Activated naive CD8-positive, alpha-beta T cell treated with anti-CD3 and anti-CD28 coated beads, Interleukin-2, amount 50 U/mL, for 24 hours (primary cell): ENCODE measurements at places on chromosomes 6 and 20.

GRCh38 chr6:13447949-13448724 is 39.3 kb downstream of the GFOD1 start:
- no peak for DNase-seq

DNA sequence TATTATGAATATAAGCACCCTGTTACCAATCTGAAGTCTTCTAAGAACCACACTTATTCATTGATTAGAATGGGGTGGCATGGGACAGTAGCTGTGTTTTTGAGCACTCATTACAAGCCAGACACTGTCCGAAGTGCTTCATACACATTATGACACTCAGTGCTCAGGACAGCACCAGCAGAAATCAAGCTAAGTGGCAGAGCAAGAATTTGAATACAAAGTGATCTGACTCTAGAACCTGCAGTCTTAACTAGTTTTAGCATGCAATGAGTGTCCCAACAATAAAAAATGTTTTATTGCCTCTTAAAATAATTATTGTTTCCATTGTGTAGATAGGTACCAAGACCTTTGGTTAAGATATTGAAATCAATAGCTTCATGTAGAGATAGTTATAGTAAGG is 39.1 kb upstream of the GLP1R start:
- DNase-seq = no peak

DNA sequence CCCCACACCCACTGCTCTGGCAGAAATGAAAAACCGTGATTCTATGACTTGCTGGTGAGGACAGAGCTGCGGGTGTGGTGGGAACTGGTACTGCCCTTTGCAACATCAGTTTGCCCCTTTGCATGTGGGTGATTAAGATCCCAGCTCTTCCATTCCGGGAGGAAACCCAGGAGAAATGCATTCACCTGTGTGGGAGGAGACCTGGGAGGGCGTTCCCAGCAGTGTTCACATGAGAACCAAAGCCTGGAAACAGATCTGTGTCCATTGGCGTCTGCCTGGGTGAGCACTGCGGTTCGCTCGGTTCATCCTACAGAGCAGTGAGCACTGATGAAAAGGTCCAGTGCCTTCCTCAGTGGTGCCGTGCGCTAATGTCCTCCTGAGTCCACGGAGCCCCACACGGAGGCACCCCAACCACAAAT is 89.7 kb downstream of the SMOC2 start:
- no peak for DNase-seq

- DNase-seq = no peak
Measured at GRCh38 chr6:363291-363690, 28.3 kb upstream of the IRF4 start.

GRCh38 chr6:145490068-145490467 is 245.3 kb downstream of the EPM2A start:
- DNase-seq = no peak

DNA sequence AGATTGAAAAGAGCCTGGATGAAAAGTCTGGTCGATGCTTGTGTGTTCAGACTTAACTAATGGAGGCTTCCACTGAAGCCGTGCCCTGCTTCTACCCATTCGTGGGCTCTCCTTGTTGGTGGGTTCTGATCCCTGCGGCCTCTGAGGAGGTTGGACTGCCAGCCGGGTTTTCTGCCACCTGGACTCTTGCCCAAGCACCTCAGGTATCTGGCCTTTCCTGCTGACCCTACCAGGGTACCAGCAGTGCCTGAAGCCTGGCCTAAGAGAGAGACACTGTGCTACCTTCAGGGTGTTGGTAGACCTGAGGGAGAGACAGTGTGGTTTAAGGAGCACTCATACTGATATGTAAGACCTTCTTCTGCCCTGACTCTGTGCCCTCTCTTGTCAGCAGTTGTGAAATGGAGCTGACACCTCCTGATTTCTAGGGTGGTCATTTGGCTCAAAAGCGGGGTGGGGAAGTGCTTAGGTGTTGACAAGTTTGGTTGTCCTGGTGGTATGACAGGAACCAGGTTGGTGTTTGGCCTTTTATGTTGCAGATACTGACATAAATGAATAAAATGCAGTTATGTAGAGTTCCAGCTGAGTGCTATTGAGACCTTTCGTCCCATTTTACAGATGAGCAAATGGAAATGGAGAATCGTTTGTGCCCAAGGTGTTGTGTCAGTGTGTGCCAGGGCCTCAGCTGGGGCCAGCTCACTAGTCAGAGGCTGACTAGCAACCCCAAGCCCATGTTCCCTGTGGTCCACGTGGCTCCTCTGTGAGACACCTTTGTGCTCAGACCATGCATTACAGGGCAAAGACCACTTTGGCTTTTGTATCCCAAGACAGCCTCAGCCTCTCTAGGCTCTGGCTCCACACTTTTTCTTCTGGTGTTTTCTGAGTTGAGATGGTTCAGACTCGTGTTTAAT is 3.1 kb downstream of the PLCG1 start:
- DNase-seq = peak; percentile 42

- peak; percentile 4 for DNase-seq
Measured at GRCh38 chr6:159086033-159086618, 41.3 kb upstream of the TAGAP start.

GRCh38 chr6:17583811-17584210 is 16.3 kb upstream of the FAM8A1 start:
- no peak for DNase-seq

DNA sequence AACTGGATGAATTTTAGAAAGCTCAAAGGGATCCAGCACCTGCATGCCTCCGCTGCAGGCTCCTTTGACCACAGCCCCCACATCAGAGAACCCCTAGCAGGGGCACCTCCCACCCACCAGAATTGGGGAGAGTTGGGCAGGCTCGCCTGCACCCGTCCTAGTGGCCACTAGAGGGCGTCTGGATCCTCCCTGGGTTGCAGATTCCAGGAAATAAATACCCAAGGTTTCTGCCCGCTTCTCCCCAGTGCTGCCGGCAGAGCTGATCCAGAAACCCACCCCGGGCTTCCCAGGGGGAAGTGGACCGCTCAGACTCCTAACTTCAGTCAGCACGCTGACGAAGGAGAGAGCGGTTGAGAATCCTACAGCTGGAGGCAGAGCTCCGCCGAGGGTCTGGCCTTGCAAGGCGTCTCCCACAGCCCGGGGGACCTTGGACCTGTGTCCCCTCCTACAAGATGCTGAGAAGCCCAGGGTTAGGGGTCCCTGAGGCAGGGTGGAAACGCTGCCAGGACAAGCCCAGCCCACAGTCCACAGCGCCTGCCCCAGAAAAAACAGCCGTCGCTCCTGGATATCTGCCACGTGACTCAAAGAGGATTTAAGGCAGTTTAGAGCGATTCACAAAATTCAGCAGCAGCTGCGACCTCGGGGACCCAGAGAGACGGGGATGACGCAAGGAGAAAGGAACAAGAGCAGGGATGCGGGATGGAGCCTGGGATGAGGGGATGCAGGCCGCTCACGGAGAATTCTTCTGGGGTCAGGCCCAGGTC is 32.6 kb upstream of the PHACTR3 start:
- DNase-seq = peak; percentile 68

DNA sequence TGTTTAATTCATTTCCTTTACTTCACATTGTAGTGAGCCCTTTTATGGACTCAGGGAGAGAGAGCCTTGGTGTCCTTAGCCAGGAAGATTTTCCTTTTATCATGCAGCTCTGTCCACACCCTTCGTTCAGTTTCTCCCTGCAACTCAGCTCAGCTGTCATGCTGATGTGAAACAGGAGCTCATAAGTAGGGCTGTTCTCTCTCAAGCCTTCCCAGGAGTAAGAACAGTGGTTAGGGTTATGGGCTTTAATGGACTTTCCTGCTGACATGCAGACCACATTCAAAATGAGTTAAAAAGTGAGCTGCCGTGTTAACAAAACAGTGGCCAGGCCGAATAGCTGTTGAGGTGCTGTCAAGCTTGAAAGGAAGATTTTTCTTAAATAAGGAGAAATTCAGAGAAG is 104.1 kb downstream of the BCKDHB start:
- DNase-seq = no peak

DNA sequence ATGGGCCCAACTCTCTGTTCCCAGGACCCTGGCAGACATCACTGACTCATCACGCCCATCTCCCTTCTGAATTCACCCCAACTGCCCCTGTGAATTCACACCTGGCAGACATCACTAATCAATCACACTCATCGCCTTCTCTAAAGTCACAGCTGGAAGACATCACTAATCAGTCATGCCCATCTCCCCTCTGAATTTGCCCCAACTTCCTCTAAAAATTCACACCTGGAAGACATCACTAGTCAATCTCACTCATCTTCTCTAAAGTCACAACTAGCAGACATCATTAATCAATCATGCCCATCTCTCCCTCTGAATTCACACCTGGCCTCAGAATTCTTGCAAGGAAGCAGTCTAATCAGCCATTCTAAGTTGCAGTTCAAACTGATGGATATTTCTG is 111.1 kb downstream of the FOXA2 start:
- no peak for DNase-seq

DNA sequence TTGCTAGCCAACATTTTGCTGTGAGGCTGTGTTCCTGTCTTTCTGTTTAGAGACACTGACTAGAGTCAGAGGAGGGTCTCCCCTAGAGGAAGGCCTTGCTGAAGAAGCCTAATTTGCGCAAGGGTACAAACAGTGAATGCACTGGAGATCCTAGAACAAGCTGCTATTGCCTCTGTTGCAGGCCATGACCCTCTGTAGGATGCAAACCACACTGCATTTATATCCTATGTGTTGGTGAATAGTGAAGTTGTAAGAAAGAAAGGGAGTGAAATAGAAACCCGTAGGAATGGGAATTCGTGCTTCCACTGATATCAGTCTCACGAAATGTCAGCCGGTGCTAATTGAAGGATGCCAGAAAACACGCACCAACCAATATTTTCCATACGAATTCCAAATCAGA is 88.2 kb downstream of the GJA1 start:
- no peak for DNase-seq

- DNase-seq = no peak
Measured at GRCh38 chr6:139839506-139840156, 465.2 kb upstream of the CITED2 start.

DNA sequence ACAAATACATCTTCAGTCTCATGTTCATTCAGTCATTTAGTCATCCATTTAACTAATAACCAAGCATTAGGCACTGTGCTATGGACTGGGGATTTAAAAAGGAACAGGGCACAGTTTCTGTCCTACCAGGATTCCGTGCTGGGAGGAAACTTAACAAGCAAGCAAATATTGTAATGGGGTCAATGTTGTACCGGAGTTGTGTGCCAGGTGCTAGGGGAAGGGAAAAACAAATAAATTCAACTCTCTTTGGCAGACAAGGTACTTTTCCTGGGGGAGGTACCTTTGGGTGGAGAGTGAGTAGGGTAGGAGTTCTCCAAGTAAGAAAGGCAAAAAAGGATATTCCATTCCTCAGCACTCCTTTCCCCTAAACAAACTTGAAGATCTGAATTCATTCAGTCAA is 90.3 kb downstream of the OLIG3 start:
- DNase-seq = no peak

- no peak for DNase-seq
Measured at GRCh38 chr20:18613553-18613952, 25.7 kb downstream of the DTD1 start.

DNA sequence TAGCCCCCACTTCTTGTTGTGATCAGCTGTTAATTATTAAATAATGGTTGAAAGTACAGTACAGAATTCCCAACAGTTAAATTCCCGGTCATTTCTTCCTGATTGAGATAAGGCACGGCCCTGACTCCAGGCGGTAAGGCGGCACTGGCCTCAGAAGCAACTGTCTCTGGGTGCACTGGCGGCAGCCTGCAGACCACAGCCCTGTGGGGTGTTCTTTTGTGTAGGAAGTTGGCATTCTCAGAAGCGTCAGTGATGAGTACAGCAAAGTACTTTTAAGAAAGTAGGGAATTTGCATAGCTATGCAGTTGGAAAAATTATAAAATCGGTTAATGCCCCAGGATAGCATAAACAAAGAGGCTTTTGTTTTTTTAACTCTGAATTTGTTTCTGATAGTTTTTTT is 50.5 kb downstream of the SAMD5 start:
- no peak for DNase-seq

GRCh38 chr6:12066297-12066696 is 54.2 kb downstream of the HIVEP1 start:
- DNase-seq = no peak

GRCh38 chr20:31484001-31484400 is 8.9 kb downstream of the REM1 start:
- DNase-seq = no peak

GRCh38 chr6:16854986-16855385 is 93.7 kb upstream of the ATXN1 start:
- no peak for DNase-seq

GRCh38 chr6:117463762-117464665 is 18.5 kb upstream of the DCBLD1 start:
- no peak for DNase-seq

GRCh38 chr6:75333676-75334200 is 49.1 kb upstream of the TMEM30A start:
- no peak for DNase-seq

DNA sequence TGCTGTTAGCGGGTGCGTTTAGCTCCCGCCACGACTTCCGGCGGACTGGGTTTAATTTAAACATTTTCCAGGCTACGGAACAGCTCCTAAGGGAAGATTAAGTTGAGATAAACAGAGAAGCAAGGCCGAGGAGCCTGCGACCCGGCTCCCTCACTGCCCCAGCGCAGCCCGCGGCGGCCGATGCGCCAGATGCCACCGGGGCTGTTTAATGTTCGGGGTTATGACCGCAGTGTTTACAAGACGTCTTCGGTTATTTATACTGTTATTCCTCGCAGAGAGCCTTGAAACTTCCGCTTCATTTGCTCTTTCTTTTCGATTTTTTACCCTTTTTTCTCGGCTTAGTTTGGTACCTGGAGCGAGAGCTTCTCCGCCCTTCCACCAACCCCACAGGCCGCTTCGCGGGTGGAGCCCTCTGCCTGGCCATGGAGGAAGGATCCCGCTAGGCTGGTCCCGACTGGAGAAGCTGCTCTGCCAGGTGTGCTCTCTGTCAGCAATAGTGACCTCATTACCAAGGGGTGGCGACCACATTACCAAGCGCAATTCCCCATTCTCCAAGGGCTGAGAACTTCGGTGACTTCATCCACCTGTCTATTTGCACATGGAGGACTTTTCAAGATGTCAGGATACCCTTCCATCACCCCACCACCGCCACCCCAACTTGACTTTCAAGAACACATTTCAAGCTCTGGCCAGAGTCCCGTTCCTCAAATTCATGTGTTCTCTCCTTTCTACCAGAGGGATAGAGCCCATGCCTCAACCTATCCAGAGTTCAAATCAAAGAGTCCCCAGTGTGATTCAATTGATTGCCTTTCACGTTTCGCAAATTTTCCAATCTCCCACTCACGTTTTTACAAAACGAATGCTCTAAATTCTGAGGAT is 4.1 kb downstream of the TCF21 start:
- no peak for DNase-seq

GRCh38 chr6:98525860-98526259 is 308.5 kb upstream of the POU3F2 start:
- DNase-seq = no peak

- no peak for DNase-seq
Measured at GRCh38 chr20:57442888-57443239, 51.7 kb downstream of the RBM38 start.

DNA sequence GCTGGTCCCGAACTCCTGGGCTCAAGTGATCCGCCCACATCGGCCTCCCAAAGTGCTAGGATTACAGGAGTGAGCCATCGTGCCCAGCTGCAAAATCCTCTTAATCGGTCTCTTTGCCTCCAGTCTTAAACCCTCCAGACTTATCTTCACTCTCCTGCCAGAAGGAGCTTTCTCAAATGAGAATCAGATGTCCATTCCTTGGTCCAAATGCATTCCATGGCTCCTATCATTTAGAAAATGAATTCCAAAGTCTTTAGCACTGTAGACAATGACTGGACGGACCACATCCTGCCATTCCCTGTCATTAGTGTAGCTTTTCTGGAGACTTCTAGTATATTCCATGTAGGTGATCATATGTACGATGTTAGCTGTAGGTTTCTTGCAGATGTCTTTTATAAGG is 141.9 kb downstream of the ID4 start:
- no peak for DNase-seq
